Activated T-cell treated with anti-CD3 and anti-CD28 coated beads for 4 hours (primary cell): ENCODE measurements at places on chromosomes 6 and 20.

- DNase-seq, result no peak
These were observed 130.8 kb downstream of the OGFRL1 start for GRCh38 chr6:71419217-71420094.

GRCh38 chr6:134315189-134315588 lies 2.7 kb downstream of the SGK1 start:
- DNase-seq, result no peak

- no peak for DNase-seq
These were observed 53.9 kb upstream of the ECI2 start for GRCh38 chr6:4189249-4189648.

DNA sequence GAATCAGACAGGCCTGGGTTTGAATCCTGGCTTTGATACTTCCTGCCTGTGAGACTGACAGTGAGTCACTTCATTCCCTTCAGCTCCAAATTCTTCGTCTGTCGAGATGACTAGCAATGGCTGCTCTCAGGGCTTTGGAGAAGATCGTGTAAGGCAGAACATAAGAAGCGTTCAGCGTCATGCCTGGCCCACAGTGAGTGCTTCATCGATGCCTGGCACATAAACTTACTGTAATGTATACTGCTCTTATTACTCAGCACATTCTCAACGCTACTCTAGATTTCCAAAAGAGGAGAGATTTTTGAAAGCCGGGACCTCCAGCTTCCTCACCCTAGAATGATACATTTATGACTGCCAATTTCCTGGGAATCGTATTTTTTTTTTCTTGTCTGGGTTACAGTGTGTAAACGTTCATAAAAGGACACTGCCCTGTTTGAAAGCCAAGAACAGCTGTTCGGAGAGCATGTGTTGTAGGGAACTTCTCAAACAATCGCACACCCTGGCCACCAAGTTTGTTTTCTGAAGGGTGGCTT lies 16.2 kb upstream of the BCAS1 start:
- no peak for DNase-seq

DNA sequence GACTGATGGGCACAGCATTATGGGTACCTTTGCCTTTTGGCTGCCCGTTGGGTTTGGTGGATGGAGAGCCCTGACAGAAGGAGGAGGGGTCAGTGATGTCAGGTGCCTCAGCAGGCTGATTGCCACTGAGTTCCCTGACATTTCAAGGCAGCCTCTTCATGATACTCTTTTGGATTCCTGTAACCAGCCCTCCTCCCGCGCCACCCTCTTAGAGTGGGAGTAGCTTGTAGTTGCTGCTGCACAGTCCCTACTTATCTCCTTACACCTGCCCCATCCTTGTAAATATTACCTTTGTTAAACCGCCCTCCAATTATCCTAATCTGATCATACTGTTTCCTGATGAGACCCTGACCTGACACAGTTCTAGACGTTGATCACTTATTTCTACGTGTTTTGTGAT lies 140.0 kb downstream of the CFAP61 start:
- DNase-seq, result no peak

DNA sequence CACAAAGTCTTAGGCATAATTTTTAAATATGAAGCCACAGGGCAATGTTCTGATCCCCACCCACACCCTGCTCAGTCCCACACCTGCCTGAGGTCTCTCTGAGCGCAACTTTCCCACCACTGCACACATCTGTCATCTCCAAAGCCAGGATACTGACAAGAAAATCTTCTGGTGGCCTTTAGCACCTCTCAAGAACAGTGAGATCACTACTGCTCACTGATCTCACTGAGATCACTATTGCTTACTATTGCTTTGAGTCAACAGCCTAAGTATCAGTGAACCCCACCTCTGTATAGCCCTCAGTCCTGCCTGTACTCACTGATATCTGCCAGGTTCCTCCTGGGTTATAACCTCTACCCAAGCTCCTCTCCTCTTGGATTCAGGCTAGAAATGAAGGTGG lies 6.4 kb downstream of the TNFRSF21 start:
- no peak for DNase-seq

GRCh38 chr20:47950124-47950912 lies 165.0 kb upstream of the SULF2 start:
- no peak for DNase-seq
